ENCODE measurements at places on chromosomes 4 and X. TPM values are rescaled to one million over a fixed set of nuclear protein-coding genes. Genes with fewer than 3 reads are reported as not detected.

The SLC9B1 gene
- total RNA-seq, result 0.99 TPM

- DNase-seq, result no peak
- no peak overlapping the region for H3K4me3 ChIP-seq
- no peaks in the 10 kb centered on the region for H3K27me3 ChIP-seq
- no peaks in the 10 kb centered on the region for H3K36me3 ChIP-seq
- H3K4me1 ChIP-seq, result peaks cover 49% of the 10 kb centered on the region
Measured at GRCh38 chr4:185541251-185541727, 6.0 kb upstream of the PDLIM3 start.

DNA sequence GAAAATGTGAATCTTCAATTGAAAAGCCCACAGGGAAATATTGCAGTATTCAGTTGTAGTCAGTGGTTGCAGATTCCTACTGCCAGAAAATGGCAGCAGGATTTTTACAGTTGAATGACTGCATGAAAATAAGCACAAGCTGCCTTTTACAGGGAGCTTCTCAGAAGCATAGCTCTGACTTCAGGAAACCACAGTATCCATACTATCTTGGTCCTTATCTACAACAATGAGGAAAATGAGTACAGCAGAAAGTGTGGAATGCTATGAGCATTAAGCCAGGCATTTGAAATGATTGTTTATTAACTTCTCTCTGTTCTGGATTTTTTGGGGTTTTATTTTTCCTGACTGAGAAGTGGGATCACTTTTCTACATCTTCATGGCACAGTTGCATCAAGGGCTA, 34.6 kb upstream of the PRRG1 start:
- H3K27ac ChIP-seq, result no peak overlapping the region
- H3K4me3 ChIP-seq, result no peak overlapping the region
- H3K27me3 ChIP-seq, result no peaks in the 10 kb centered on the region
- H3K4me1 ChIP-seq, result no peaks in the 10 kb centered on the region
- H3K36me3 ChIP-seq, result no peaks in the 10 kb centered on the region

DNA sequence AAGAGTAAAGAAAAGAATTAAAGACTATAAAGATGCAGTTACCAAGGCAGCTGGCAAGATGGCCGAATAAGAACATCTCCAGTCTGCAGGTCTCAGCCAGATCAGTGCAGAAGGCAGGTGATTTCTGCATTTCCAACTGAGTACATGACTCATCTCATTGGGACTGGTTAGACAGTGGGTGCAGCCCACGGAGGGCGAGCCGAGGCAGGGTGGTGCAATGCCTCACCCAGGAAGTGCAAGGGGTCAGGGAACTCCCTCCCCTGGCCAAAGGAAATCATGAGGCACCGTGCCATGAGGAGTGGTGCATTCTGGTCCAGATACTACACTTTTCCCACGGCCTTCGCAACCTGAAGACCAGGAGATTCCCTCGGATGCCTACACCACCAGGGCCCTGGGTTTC, 20.5 kb downstream of the SPIN4 start:
- no peaks in the 10 kb centered on the region for H3K36me3 ChIP-seq
- no peak overlapping the region for H3K27ac ChIP-seq
- H3K4me3 ChIP-seq, result no peak overlapping the region
- DNase-seq, result no peak

The LPAR4 gene
- total RNA-seq, result 0.83 TPM

DNA sequence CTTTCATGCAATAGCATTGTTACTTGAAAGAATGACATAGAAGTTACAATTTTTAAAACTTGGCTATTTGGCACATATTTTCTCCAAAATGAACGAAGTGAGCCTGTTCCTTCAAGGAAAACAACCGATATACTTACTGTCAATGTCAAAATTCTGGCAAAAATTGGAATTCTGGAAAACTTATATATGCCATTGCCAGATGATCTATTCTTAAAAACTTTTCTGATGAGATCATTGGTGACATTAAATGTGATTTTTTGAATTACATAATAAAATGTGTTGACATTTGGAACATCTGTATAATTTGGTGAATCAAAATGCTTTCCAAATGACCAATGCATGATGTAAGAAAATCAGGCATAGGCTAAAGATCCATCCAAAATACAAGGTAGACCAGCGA, 209.0 kb downstream of the SCFD2 start:
- H3K27ac ChIP-seq, result no peak overlapping the region
- peaks cover 3% of the 10 kb centered on the region for H3K4me1 ChIP-seq
- H3K36me3 ChIP-seq, result no peaks in the 10 kb centered on the region
- H3K4me3 ChIP-seq, result no peak overlapping the region

DNA sequence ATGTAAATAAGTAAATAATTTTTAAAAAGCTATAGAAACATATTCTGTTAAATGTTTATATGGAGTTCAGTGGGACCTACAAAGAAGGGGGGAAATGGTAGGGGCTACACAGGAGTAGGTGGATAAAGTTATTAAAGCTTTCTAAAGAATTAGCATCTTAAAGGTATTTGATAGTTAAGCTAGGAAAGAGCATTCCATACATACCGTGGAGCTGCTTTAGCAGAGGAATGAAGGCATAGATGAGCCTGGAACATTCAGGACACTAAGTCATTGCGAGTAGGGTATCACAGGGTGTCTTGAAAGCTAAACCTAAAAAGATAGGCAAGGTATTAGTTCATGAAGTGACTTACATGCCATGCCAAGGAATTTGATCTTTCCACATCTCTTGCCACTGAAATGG, 60.4 kb downstream of the SLC10A6 start:
- no peaks in the 10 kb centered on the region for H3K4me1 ChIP-seq
- H3K27ac ChIP-seq, result no peak overlapping the region
- peaks cover 33% of the 10 kb centered on the region for H3K36me3 ChIP-seq

The HELT gene
- total RNA-seq, result not detected

The GPR119 gene
- not detected for total RNA-seq

GRCh38 chr4:10579648-10580047, 104.9 kb downstream of the CLNK start:
- H3K27ac ChIP-seq, result no peak overlapping the region
- H3K36me3 ChIP-seq, result no peaks in the 10 kb centered on the region
- H3K4me3 ChIP-seq, result no peak overlapping the region

DNA sequence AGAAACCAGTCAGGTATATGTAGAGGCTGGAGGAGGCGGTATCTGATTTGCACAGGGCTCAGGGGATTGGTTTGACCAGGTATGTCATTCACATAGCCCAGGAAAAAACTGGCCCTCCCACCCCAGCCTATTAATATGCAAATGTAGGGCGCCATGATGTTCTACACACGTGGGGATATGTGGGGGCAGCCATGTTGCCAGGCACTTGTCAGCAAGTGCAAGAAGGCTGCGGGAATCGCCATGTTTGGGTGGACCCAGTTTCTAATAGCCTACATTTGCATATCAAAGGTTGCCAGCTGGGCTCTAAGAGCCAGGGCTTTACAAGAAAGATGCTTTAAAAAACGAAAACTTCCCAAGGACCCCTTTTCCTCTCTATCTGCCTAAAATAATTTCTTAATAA, 335.1 kb downstream of the SMARCA1 start:
- no peak for DNase-seq
- no peaks in the 10 kb centered on the region for H3K27me3 ChIP-seq
- H3K27ac ChIP-seq, result no peak overlapping the region
- H3K4me1 ChIP-seq, result peaks cover under 1% of the 10 kb centered on the region
- H3K4me3 ChIP-seq, result no peak overlapping the region

- no peaks in the 10 kb centered on the region for H3K27me3 ChIP-seq
- H3K27ac ChIP-seq, result no peak overlapping the region
- H3K4me3 ChIP-seq, result no peak overlapping the region
Measured at GRCh38 chr4:140724760-140725159, 31.4 kb downstream of the TBC1D9 start.

DNA sequence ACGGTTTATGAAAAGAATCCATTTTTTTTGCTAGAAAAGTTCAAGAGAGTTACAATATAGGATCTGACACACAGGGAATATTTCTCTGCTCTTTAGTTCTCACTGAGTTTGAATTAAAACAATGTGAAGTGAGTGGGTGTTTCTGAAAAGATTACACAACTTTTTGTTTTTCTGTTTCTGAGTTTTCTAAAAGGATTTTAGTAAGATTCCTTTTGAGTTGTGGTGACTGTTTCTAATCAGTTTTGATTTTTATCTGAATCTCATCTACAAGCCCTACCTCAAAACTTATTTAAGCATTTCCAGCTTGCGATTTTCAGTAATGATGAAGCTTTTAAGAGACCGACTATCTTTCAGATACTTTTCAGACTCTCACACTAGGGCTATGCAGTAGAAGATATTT, 141.7 kb downstream of the GPAT3 start:
- no peak overlapping the region for H3K27ac ChIP-seq
- no peaks in the 10 kb centered on the region for H3K27me3 ChIP-seq
- no peak for DNase-seq
- H3K4me3 ChIP-seq, result no peak overlapping the region

DNA sequence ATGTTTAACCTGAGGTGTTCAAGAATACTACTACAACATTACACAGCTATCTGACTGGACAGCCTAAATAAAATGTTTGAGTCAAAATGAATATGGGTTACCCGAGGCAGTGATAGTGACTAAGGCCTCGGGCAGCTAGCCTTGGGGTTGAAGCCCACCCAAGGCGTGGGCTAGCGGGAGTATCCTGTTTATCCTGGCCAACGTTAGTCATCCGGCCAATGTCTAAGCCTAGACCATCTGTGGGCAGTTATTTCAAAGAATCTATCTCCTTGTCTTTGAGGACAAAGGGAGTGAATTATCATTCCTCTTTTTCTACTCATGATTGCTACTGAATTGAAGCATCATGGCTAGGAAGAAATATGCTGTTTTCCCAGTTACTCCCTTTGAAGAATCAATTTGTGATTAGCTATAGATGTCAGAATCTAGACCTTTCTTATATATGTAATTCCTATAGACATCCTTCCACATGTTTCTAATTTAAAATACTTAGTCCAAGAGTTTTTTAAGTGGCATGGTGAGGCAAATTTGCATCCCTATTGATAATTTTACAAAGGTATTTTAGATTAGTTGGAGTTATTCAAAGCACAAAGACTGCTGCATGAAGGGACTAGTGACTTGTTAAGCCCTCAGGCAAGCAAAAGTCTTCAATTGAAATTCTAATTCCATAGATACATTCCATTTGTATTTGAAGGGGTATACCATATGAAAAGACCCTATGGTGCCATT, 6.0 kb upstream of the PDGFC start:
- no peaks in the 10 kb centered on the region for H3K27me3 ChIP-seq
- H3K4me1 ChIP-seq, result peaks cover 2% of the 10 kb centered on the region
- no peak overlapping the region for H3K27ac ChIP-seq
- no peak for DNase-seq
- H3K4me3 ChIP-seq, result no peak overlapping the region

The NAT8L gene
- total RNA-seq, result 0.45 TPM

- H3K27me3 ChIP-seq, result no peaks in the 10 kb centered on the region
- H3K36me3 ChIP-seq, result no peaks in the 10 kb centered on the region
- H3K4me3 ChIP-seq, result no peak overlapping the region
- H3K27ac ChIP-seq, result no peak overlapping the region
- H3K4me1 ChIP-seq, result no peaks in the 10 kb centered on the region
Measured at GRCh38 chr4:27873596-27873995, 1013.0 kb downstream of the STIM2 start.
